ENCODE measurements at places on chromosomes 3 and 15.
A peak's percentile ranks its signal among the peaks of the same experiment; 100 is the strongest.

GRCh38 chr3:129393271-129393670 is 35.2 kb downstream of the EFCAB12 start:
- no peak for DNase-seq

GRCh38 chr15:67935244-67935643 is 95.4 kb upstream of the RNU6-1 start:
- DNase-seq = no peak

- DNase-seq = no peak
Measured at GRCh38 chr3:10554746-10555145, 49.4 kb upstream of the ATP2B2 start.

- peak; percentile 36 for DNase-seq
Measured at GRCh38 chr3:126618021-126618420, 36.9 kb downstream of the TXNRD3 start.

- DNase-seq = no peak
Measured at GRCh38 chr15:95027981-95028380, 796.6 kb downstream of the MCTP2 start.

GRCh38 chr3:122253581-122253980 is 70.1 kb downstream of the CASR start:
- DNase-seq = no peak

DNA sequence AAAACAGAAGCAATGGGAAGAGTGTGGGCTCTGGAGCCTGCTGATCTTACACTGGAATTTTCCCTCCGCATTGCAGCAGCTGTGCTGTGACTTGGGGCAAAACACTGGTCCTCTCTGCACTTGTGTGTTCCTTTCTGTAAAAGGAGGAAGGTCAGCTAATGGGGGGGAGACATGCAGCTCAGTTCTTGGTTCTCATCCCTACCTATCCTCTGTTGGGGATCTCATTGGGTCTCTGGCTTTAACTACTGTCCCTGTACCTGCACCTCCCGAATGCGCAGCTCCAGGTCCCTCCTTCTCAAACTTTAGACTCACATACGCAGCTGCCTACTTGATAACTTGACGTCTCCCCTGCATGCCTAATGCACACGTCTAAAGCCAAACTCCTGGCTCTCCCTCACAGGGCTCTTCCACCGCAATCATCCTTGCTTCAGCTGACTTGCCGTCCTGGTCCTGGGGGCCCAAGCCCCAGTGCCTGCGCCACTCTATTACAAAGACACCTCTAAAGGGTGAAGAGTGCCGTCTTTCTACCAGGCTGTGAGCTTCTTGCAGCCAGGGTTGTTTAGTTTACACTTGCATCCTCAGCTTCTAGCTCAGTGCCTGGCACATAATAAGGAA is 5.9 kb upstream of the TMEM44 start:
- no peak for DNase-seq

DNA sequence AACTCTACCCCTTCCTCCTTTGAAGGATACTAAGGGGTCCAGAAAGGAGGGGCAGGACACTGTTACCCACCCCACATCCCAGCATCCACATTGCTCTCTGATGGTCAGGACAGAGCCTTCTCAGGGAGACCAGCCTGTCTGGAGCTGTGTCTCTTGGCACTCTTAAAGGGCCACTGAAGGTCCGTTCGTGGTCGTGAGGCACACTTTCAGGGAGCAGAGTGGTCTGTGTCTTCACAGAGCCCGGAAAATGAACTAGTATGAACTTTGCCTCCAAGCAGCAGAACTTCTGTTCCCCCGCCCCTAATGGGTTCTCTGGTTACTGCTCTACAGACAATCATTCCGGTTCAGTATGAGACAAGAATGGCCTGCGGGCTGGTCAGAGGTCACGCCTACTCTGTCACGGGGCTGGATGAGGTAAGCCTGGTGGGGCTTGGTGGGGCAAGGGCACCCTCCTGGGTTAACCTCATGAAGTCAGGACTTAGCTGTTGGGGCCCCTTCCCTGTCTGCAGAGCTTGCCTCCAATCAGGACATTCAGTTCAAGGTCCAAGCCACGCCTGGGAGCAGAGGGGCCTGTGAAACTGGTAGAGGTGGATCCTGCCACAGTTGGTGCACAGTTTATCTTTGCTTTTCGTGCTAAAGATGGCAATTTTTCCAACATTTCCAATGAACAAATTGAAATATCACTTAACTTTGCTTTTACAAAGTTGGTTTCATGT is 33.2 kb downstream of the CAPN3 start:
- DNase-seq = no peak

- no peak for DNase-seq
Measured at GRCh38 chr3:40583691-40584090, 58.9 kb downstream of the ZNF621 start.

- DNase-seq = no peak
Measured at GRCh38 chr3:166425900-166426611, 588.8 kb upstream of the BCHE start.

- DNase-seq = peak; percentile 72
Measured at GRCh38 chr3:22729212-22729611, 473.9 kb upstream of the UBE2E2 start.

DNA sequence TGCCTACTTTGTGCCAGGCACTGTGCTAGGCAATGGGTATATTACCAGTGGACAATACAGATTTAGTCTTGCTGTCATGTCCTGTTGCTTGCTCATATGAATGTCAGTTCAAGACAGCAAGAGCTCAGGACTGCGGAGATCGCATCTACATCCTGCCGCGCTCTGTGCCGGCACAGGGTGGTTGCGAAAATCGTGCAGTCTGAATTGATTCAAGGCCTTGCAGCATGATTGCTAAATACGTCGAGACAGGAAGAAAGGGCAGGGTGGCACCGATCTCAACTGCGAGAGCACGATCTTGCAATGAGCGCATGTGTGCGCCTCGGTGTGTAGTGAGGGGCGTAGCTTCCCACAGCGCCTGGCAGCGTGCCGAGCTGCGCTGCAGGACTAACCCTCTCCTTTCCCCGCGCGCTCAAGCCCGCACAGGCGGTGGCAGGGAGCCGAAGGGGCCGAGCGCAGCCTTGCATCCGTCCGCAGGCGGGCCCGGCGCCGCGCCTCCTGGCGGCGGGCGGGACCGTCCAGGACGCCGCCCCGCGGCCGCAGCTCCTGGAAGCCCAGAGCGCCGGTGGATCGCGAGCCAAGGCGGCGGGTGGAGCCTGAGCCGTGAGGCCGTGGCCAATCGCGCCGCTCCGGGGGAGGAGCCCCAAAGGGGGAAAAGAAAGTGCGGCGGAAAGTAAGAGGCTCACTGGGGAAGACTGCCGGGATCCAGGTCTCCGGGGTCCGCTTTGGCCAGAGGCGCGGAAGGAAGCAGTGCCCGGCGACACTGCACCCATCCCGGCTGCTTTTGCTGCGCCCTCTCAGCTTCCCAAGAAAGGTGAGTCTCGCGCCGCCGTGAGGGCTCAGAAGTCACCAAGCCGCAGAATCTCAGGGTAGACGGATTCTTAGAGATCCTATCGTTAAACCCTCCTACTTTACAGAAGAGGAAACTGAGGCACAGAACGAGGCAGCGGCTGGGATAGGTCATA is at the start of gene IL1RAP:
Gene IL1RAP, plus strand, starts transcription at position 677 of the 962 bp plus-strand sequence. CDS start 50,205 bp downstream, outside the sequence.
- DNase-seq = peak; percentile 97

DNA sequence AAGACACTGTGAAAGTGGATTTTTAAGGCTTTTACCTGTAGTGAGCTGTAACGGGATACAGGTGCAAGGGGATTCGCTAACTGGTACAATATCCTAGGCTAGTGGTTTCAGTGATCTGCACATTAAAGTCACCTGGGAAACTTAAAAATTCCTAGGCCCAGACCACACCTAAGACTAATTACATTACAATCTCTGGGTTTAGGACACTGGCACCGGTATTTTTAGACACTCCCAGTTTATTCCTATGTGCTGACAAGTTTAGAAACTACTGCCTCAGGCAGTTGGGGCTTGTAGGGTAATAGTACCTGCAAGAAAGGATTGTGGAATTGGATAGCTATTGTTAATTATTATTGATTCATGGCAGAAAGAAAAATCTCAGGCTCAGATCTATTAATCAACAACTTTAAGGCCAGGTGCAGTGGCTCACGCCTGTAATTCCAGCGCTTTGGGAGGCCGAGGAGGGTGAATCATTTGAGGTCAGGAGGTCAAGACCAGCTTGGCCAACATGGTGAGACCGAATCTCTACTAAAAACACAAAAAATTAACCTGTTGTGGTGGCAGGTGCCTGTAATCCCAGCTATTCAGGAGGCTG is 50.4 kb upstream of the CASR start:
- peak; percentile 26 for DNase-seq

DNA sequence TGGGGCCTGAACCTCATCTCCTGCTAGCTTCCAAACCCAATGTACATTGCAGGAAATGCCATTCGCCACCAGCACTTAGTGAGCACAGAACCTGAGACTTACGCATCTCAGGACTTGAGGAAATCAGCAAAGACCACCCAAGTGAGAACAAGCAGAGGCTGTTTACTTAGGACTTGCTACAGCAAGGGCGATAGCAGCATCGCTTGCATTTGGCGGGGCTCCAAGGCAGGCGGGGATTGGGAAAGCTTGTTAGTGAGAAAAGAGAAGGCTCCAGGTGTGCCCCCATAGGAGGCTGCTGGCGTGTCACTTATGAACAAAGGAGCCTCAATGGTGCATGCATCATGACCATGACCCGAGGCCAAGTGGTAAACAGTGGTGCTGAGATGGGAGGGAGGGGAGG is 19.7 kb downstream of the SLC6A20 start:
- DNase-seq = no peak

GRCh38 chr3:137121704-137122314 is 164.0 kb downstream of the IL20RB start:
- DNase-seq = peak; percentile 26

GRCh38 chr15:70376031-70376928 is 278.6 kb upstream of the TLE3 start:
- DNase-seq = no peak

DNA sequence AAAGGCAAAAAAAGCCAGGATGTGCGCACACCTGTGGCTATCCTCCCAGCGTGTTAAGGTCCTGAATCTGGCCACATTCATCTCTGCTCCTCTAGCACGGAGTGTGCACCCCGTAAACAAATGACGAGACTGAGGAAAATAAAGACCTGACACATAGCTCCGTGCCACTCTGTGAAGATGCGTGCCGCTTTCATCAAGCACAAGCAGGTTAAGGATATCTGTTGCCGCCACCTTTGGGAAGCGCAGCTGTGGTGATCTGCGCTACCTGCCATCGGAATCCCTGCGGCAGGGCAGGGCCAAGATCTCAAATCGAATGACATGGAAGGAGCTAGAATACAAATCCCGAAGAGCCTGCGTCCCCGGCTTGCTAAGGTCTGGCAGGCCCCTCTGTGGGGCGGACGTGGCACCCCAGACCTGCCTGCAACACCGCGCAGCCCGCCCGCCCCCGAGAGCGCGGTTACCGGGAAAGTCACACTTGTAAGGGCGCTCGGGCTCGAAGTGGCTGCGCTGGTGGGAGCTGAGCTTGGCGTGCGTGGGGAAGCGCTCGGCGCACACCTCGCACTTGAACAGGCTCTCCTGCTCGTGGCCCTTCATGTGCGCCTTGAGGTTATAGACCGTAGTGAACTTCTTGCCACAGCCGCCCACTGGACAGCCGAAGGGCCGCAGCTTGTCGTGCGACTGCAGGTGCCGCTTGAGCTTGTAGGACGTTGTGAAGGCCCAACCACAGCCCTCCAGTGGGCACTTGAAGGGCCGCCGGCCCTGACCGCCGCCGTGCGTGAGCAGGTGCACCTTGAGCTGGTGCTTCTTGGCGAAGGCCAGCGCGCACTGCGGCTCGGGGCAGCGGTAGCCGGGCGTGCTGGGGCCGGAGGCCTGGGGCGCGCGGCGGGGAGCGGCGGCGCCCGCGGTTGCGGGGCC is 936 bp downstream of the ZXDC start:
- DNase-seq = peak; percentile 40

- DNase-seq = no peak
Measured at GRCh38 chr3:159632128-159632527, 356.5 kb upstream of the IL12A start.

GRCh38 chr15:75178938-75179745 is 22.5 kb upstream of the C15orf39 start:
- DNase-seq = no peak

- no peak for DNase-seq
Measured at GRCh38 chr3:102176333-102177050, 258.3 kb upstream of the ZPLD1 start.

GRCh38 chr15:95635666-95636065 is 694.8 kb upstream of the NR2F2 start:
- DNase-seq = no peak

DNA sequence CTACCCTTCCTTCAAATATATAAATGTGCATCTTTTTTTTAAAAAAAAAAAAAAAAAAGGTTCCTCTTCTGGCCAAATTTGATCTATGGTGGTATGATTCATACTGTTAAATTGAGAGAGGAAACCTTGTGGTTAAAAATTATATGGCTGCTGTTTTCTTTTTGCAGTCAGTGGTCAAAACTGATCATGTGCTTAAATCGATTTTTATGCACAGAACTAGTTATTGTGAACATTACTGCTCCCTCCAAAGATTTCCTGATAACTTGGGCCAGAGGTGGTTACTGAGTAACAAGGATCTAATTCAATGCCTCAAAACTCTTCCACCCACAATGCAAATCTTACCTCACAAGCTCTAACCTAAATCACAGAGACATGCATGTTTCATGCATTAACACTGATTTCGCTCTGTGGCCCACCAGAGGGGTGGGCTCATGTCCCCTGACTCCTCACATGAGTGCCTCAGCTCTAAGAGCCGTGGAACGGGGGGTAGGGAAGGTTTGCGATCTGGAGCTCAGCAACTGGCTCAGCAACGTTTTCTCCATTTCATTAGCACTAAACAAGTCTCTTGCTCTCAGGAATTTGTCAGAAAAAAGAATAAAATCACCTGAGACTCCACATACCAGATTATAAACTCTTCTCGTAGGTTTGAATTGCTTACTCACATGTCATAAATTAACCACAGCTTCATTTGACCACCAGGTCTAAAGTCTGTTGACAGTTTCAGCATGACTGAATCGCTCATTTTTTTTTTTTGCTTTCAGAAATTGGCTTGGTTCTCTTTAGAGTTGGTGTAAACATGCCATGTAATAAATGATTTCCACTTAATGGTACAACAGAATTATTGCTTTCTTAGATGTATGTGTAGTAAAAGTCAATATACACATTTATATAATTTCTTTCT is 280.4 kb downstream of the CD47 start:
- DNase-seq = peak; percentile 10

- DNase-seq = peak; percentile 83
Measured at GRCh38 chr15:88440021-88440420, 27.2 kb downstream of the MRPL46 start.

GRCh38 chr3:140384028-140384771 is 293.7 kb upstream of the TRIM42 start:
- no peak for DNase-seq

- DNase-seq = no peak
Measured at GRCh38 chr3:171845481-171846284, 2.5 kb downstream of the TMEM212 start.

DNA sequence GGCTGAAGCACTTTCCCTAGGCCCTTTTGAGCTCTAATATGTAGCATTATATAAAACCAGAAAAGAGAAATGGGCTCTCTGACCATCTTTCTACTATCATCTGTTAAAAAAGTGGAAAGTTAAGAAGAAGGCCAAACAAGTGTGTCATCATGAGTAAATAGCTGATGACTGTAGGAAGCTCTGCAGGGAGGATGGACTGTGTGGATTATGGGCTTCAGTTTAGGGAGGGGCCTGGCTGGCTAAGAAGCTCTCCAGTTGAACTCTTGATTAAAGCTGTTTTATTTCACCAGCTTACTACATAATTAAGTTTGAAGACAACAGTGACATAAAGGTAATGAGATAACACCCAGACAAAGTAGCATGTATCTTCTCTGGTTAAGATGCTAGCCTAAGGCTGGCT is 30.6 kb downstream of the INTS14 start:
- DNase-seq = peak; percentile 22

GRCh38 chr3:32383136-32383711 is 8.4 kb upstream of the CMTM7 start:
- no peak for DNase-seq
